Adipose tissue (tissue), 3 donors: ENCODE measurements at places on chromosomes 3 and 15. TPM values are rescaled to one million over a fixed set of nuclear protein-coding genes. Genes with fewer than 3 reads are reported as not detected.

Gene NUDT16
- polyA plus RNA-seq = 12.9 TPM

Gene ANAPC13
- polyA plus RNA-seq = 59.0 TPM

Gene DNAH12
- under 0.01 TPM for polyA plus RNA-seq

Gene LINGO1
- 1.2 TPM for polyA plus RNA-seq

Gene TCAIM
- 14.1 TPM for polyA plus RNA-seq

Gene DIS3L
- 19.4 TPM for polyA plus RNA-seq

Gene SOX14
- not detected for polyA plus RNA-seq

Gene CTSH
- 125 TPM for polyA plus RNA-seq

Gene MUSTN1
- polyA plus RNA-seq = 2.9 TPM

Gene AQP9
- polyA plus RNA-seq = 0.69 TPM

Gene DUOX1
- 0.20 TPM for polyA plus RNA-seq

Gene WNT5A
- polyA plus RNA-seq = 1.2 TPM

Gene EIF3J
- polyA plus RNA-seq = 56.1 TPM
